ENCODE measurements at places on chromosomes 6 and 20.

DNA sequence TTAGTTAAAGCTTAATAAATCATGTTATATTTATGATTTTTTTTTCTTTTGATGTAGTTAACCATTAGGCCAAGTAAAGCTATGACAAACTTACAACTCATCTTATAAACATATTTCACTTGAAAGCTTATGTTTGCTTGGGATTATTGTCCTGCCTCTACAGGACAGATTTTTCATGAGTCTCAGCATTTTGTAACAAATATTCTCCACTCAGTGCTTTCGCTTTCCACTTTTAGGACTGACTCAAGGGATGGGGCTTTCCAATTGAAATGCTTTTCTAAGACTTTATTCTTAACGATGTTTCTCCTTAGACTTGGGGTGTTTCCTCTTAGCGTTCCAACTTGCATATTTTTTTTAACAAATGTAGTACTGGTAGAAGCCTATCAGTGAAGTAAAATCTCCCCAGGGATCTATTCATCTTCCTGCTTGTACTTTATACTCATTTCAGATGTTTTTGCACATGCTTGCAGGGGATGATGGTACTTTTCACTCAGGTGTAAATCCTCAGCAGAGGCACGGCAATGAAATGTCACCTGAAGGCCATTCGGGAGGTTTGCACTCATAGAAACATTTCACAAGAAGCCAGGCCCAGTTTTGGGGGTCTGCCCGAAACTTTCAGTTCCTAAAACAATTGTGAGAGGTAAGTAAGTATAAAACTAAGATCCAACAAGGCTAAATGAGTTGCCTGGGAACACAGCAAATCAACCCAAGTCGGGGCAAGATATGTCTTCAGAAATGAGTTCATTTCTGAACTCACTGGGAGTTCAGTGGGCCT lies 298.1 kb upstream of the FOXQ1 start:
- no peak for DNase-seq

DNA sequence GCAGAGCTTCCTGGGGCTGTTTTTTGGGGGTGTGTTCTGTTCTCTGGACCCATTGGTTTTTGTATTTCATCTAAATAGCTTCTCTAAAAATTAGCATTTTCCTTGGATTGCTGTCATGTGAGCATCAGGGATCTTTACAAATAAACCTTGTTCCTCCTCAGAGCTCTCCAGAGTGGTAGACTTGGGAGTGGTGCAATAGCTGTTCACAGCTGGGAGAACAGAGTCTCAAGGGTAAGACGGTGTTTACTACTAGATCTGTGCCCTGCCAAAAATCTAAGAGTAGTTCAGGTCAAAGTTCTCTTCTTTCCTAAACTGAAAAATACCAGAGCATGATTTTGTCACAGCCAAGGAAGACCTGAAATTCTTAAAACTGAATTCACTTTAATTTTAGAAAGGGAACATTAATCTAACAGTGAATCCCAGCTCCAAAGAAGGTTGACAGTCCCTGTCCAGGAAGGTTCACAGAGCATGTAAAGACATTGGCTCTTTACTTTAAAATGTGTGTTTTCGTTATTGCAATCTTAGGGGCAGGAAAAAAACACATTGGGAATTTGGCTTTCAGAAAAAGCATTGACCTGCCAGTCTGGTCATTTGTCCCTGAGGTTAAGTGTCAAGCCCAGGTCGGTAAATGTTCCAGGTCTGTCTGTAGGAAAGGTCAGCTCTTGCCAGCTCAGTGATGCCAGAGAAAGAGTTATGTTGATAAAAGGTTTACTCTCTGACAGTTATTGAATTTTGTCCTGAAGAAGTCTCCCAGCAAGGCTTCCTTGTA lies 43.3 kb downstream of the VAPB start:
- DNase-seq: no peak

- peak; percentile 96 for DNase-seq
These were observed 38.1 kb downstream of the GNAS start for GRCh38 chr20:58890518-58891085.

GRCh38 chr6:40535819-40536380 lies 51.3 kb downstream of the LRFN2 start:
- no peak for DNase-seq

- DNase-seq: no peak
These were observed 85.6 kb upstream of the SRSF6 start for GRCh38 chr20:43372051-43372450.

GRCh38 chr20:64130876-64131275 lies 23.5 kb upstream of the NPBWR2 start:
- no peak for DNase-seq

- DNase-seq: no peak
These were observed 89.9 kb upstream of the PTCHD4 start for GRCh38 chr6:48200869-48201390.

- peak; percentile 51 for DNase-seq
These were observed 29.8 kb downstream of the SNAI1 start for GRCh38 chr20:50012282-50013263.

DNA sequence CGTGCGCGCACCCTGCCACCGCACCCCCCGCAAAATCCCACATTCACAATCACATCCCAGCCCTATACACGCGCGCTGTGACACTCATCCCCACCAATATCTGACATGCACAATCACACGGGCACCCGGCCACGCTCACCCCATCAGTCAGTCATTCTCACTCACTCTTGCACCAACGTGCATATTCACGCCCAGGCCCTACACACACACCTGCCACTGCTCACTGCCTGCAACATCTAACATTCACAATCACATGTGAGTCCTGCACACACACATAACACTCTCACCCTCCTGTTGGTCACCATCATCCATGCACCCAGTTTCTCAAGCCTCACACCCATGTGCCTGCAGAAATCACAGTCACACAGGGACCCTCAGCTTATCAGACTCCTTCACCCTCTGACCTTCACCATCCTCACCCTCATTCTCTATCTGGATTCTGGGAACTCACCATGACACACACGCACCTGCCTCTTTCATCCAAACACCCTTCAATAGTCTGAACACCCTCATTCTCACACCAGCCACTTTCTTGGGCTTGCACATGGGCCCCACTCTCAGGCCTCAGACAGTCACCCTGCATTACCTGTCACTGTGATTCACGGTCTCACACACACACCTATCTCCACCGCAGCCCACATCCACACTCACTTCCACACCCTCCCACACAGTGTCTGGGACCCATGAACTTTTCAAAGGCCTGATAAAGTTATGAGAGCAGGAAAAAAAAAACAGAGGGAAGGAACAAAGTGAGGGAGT lies 748 bp upstream of the ATP9A start:
- no peak for DNase-seq

DNA sequence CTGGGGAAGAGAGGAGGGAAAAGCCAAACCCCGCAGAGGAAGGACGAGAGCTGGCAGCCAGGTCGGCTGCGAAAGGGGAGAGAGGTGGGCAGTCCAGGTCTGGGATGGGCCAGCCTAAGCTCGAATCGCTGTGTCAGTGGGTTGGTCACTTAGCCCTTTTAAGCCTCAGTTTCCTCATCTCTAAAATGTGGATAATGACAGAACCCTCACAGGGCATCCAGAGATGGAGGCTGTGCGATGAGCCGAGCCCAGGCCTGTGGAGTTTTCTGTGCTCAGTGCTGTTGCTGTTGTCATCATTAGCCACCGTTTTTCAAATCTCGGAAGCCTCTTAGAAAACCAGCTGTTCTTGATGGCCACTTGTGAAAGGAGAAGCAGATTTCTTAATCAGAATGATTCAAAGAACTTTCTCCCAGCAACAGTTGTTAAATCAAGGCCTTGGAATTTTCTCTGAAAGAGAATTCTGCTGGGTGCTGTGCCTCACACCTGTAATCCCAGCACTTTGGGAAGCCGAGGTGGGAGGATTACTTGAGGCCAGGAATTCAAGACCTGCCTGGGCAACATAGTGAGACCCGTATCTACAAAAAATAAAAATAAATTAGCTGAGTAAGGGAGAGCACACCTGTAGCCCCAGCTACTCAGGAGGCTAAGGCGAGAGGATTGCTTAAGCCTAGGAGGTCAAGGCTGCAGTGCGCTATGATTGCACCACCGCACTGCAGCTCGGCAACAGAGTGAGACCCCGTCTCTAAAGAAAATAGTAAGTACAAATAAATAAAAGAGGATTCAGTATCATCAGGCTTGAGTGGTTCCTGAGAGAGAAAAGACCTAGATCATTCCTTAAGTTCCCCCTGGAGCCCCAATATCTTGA lies 46.3 kb upstream of the ENTPD6 start:
- no peak for DNase-seq

- DNase-seq: no peak
These were observed 19.3 kb upstream of the SRC start for GRCh38 chr20:37326666-37327065.

DNA sequence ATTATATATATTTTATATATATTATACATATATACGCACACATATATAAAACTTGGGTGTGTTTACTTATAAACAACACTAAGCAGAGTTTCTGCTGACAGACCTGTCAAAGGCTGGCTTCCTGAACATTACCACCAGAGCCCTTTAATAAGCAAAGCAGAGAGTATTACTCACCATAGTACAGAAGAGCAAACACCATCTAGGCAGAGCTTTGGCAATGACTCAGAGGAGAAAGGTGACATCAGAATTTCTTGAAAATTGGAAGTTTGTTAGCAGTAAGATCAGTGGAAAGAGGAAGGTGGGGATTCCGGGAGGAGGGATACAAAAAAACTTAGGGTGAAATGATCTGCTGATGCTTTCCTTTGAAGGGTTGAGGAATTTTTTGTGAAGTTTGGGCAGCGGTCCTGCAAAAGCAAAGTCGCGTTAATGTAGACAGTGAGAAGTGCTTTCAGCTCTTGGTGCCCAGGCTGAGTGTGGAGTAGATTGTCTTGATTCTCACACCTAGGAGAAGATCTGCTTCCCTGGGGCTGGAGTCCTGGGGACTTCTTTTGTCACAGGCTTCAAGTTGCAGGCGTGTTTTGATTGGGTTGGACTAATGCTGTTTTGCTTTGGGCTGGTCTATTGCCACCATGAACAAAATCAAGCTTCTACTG lies 109.6 kb upstream of the BACH2 start:
- no peak for DNase-seq

DNA sequence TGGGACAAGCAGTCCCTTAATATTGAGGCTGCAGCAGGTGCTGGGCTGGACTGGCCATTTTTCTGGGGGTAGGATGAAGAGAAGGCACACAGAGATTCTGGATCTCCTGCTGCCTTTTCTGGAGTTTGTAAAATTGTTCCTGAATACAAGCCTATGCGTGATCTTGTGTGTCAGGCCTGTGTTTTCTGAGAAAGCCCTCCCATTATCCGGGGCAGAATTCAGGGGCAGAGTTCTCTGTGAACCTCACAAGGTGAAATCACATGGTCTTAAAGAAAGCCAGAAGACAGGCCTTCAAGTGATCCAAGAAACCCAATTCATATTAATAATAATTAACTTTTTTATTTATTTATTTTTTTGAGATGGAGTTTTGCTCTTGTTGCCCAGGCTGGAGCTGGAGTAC lies 12.5 kb downstream of the CCN5 start:
- no peak for DNase-seq

GRCh38 chr20:51335329-51335841 lies 207.1 kb downstream of the NFATC2 start:
- no peak for DNase-seq

DNA sequence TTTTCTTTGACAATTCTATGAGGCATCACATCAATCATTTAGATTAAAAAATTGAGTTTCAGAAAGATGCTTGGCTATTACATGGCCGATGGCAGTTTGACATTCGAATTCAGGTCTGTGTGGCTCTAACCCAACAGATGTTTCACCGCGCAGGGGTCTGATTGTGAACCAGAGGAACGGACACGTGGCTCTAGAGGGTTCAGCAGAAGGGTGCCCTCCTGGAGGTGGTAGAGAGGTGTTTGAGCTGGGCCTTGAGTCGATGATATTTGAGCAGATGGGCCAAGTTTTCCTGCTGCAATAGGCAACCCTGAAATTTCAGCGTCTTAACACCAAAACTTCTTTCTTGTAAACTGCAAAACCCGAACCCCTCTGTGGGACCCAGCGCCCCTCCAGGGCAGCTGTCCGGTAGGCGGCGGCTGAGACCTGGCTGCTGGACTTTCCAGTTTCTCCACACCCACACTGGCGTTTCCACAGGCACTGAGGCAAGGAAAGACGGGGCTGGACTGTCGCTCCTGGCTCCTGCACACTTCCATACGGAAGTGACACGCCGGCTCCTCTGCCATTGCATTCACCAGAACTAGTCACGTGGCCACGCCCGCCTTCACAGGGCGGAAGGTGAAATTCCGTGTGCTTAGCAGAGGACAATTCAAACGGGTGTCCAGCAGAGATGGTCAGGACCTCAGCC lies 11.3 kb upstream of the AFDN start:
- no peak for DNase-seq

DNA sequence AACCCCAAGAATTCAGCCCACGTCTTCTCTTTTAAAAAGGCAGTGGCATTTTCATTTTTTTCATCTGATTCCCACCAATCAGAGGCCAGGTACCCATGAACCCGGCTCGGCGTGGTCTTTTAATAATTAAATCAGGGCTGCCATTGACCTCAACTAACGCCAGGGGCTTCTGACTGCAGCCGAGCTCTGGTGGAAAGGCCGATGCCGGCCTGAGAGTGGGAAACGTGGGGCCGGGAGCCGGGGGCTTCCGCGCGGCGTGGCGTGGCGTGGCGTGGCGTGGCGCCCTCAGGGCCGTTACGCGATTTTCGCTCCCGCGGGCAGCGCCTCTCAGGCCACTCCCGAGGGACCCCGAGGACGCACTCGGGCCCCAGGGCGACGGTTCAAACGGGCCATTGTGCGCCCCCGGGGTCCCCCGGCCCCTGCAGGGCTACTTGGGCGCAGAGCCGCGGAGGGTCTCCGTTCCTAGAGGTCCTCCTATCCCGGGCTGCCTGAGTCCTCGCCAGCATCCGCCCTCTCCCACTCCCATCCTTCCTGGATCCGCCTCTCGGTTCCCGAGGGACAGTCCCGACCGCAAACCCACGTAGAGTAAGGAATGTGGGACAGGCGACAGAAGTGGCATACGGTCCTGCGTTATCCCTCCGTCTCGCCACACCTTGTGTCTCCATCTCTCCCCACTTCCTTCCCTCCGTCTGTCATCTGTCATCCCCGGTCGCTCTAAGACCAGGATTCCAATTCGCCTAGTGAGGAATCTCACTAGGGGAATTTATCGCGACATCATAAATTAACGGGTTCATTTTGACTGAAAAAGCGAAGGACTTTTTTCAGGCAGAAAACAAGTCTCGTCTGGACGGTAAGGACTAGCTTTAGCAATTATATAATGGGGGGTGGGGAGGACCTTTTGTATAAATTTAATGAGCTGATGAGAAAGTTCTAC lies 876 bp upstream of the TBPL1 start:
- DNase-seq: peak; percentile 78

DNA sequence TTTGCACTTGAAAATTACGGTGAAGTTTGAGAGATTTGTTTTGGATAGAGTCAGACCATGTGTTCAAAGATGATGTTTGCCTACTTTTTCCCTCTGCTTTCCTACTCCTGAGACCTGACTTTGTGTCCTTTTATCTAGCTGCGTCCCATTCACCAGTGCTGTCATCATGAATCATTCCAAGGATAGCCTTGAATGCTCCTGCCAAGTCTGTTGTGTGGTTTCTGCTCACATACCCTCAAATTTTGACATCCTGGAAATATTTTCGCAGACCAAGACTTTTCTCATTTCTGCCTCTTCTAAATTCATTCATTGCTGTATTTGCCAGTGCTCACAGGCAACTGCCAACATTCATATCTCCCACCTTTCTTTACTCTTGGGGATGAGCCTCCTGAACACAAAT lies 175.9 kb upstream of the SCGN start:
- no peak for DNase-seq

Data from SK-N-SH (cell line).